ENCODE measurements at places on chromosomes 13 and 19. TPM values are rescaled to one million over a fixed set of nuclear protein-coding genes. Genes with fewer than 3 reads are reported as not detected.

- DNase-seq = no peak
These were observed 15.2 kb downstream of the DACH1 start for GRCh38 chr13:71851498-71852409.

Gene C19orf12
- polyA plus RNA-seq = 28.3 TPM

GRCh38 chr13:112777637-112778406 is 88.0 kb downstream of the ATP11A start:
- no peak for DNase-seq

Gene CASP14
- polyA plus RNA-seq = not detected

Gene KLK4
- not detected for polyA plus RNA-seq

DNA sequence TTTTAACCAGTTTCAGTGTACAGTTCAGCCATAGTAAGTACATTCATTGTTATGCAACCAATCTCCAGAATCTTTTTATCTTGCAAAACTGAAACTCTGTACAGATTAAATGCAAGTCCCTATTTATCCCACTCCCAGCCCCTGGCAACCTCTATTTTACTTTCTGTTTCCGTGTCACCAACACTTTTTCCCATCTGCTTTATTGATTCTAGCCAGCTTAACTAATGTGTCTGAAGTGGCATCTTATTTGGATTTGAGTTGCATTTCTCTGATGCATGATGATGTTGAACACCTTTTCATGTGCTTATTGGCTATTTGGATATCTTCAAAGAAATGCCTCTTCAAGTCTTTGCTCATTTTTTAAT is 18.9 kb downstream of the SPATA13 start:
- DNase-seq = no peak

Gene LIN7B
- 2.6 TPM for polyA plus RNA-seq

GRCh38 chr13:113918981-113919701 is 54.7 kb downstream of the C13orf46 start:
- no peak for DNase-seq

DNA sequence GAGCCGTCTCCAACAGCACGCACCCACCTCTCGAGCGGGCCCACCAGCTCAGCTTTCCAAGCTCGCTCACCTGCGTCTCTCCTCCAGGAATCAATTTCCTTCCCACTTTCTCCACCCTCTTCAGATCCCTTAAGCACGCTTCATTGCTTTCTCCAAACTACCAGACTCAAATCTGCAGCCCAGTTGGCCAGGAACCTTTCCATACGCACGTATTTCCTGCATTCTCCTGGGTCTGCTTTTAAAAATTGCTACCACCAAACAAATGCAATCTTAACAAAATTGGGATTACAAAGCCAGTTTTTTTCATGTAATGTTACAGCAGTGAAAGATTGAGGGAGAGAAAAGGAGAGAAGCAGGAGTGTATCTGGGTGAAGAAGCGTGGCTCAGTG is 1.5 kb downstream of the ENOX1 start:
- DNase-seq = no peak

- DNase-seq = peak; percentile 3
These were observed 345 bp downstream of the ZNF257 start for GRCh38 chr19:22052644-22053013.

Gene C19orf73
- polyA plus RNA-seq = 2.3 TPM
